Head of caudate nucleus (tissue), 42 donors: ENCODE measurements at places on chromosomes 12 and 14.
A peak's percentile ranks its signal among the peaks of the same experiment; 100 is the strongest.

DNA sequence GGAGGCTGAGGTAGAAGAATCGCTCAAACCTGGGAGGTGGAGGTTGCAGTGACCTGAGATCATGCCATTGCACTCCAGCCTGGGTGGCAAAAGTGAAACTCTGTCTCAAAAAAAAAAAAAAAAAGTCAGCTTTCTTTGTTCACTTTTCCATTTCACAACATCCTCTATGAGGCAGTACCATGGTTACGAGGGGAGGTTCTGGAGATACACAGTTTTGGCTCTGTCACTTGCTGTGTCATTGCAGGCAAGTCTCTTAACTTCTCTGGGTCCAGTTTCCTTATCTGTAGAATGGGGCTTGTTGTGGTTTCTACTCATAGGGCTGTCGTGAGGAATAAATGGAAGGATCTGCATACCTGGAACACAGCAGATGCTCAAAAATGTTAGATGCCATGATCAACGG is 75.6 kb upstream of the SLC24A4 start:
- no peak for DNase-seq

DNA sequence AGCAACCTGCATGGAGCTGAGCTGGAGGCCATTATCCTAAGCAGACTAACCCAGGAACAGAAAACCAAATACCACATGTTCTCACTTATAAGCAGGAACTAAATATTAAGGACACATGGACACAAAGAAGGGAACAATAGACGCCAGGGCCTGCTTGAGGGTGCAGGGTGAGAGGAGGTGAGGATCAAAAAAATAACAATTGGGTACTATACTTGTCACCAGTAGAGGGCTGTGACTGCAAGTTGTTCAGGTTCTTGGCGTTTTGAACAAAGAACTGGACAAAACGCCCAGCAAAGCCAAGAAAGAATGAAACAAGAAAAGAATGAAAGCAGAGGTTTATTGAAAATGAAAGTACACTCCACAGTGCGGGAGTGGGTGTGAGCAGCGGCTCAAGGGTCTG is 208.5 kb upstream of the NEDD1 start:
- DNase-seq, result no peak

DNA sequence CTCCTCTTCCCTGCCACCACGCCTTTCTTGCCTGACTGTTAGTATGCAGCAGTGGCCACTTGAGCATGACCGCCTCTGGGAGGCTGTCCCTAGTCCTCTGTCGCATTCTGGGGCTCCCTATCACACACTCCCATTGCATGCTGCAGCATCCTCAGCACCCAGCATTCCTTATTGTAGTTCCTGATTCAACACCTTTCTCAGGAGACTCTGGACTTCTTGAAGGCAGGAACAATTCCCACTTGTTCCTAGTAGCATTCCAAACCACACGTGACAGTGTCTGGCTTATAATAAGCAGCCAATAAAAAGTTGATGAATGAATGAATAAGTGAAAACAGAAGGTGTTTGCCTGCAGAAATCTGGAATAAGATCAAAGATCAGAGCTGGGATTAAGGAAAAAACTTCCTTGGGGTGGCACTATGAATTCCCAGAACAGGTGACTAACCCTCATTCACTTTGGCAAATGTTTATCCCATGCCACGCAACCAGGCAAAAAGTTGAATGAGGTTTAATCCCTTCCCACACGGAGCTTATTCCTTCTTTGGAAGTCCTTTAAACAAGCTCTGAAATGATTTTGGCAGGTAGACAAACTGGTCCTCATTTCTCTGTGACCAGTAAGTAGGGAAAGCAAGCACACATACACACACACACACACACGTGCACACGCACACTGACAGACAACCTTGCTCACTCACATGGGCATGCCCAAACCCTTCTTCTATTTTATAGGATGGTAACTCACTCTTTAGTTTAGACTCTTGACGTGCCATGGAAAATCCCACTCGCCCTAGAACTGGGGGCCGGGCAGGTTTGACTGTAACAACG is 26.5 kb downstream of the NTF3 start:
- no peak for DNase-seq

GRCh38 chr12:95637010-95637409 is 85.7 kb upstream of the USP44 start:
- no peak for DNase-seq

DNA sequence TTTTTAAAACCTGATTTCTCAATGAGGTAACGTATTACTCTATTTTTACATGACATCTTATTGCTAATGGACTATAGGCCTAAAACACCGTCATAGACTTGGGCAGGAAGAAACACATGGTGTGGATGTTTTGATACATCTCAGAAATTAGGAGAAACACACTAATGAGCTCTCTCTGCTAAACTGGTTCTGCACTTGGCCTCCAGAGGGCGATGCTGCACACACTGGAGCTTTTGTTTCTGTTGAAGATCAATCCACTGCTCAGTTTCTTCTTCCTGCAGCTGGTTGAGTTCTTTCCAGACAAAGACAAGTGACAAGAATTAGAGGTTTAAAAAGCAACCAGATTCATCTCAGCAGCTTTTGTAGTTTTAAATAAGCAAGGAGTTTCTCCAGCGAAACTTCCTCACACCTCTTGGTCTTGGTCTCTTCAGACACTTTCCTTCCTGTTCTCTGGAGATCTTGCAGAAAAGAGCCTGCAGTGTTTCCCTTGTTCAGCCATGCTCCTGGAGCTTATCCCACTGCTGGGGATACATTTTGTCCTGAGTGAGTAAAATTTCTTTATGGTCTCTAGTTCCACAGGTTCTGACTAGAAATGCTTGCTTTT is 178.5 kb upstream of the OR4E1 start:
- DNase-seq, result peak; percentile 63

GRCh38 chr14:91281346-91281745 is 36.8 kb upstream of the GPR68 start:
- DNase-seq, result no peak

DNA sequence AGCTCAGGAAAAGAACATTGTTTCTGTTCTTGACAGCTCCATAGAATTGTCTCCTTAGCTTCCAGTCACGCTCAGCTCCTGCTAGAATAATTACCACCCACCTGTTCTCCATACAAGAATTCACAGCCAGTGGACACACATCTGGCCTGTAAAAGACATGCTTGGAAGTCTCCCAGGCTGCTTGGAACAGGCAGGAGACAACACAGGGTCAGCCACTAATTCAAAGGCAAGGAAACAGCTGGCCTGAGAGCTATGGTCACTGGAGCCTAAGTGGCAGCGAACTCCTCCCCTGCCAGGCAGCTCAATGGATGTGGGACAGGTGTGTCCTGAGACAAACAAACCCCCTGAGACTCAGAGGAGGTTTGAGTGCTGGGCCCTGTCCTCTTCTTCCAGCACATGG is 22.9 kb upstream of the LTBP2 start:
- DNase-seq, result no peak

DNA sequence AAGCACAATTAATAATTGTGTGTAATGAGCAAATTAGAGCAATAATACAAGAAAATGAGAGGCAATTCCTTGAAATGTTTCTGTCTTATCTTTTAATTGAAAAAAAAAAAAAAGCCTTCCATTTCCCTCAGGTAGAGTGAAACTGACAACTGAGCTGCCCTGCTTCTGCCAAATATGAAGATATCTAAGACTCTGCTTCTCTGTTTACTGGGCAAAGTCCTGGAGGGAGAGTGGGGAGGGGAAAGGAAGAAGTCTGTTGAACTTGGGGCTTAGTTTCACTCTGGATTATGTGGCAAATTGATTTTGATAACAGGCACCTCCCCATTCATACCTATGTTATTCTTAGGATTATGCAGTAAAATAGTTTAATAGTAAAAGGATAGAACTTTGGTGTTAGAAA is 364.9 kb downstream of the NRXN3 start:
- DNase-seq, result no peak

DNA sequence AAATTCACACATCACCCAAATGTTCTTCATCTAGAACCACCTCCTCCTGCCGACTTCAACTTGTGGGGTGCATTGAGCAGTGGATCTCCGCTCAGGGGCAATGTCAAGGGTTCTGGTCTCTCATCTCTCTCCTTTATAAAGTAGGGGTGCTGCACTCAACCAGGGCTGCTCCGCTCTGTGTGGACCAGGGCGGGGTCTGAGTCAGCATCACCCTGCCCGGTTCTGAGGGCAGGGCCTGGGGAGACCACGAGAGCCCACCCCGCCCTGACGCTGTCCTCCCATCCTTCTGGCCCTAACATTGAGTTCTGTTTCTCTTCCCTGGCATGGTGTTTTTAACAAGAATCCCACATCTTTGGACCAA is 311.6 kb upstream of the DIO3 start:
- no peak for DNase-seq

GRCh38 chr14:66638689-66639088 is 130.7 kb downstream of the GPHN start:
- DNase-seq, result no peak

DNA sequence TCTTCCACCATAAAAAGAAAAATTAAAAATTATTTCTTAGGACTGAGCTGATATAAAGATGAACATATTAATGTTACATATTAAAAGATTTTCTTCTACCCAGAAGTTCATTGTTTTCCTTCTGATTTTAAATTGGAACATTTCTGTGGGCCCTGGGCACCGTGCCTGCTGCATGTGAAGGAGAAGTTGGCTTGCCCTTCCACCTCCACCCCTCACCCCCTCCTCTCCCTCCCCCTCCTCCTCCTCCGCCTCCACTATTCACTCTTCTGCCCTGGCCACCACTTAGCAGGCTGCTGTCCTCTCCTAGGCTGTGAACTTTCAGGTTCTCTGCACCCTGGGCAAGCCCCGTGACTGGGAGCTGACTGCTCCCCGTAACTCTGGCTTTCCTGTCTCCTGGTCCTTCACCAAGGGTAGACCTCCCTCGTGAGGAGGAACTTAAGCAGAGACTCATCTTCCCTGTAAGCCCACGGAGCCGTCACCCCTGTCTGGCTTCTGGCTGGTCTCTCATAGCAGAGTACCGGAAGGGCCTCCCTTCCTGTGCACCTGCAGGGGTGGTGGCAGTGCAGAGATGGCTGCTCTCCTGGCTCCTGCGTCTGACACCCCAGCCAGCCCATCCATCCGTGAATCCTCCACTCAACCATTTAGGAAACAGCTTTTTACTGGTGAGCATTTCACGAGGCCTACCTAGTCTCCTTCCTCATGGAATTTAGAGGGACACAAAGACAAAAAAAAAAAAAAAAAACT is 12.8 kb downstream of the TUNAR start:
- DNase-seq, result no peak

- no peak for DNase-seq
Measured at GRCh38 chr12:115423546-115423987, 739.6 kb upstream of the TBX3 start.

- DNase-seq, result no peak
Measured at GRCh38 chr12:65593239-65593701, 231.0 kb upstream of the HMGA2 start.

DNA sequence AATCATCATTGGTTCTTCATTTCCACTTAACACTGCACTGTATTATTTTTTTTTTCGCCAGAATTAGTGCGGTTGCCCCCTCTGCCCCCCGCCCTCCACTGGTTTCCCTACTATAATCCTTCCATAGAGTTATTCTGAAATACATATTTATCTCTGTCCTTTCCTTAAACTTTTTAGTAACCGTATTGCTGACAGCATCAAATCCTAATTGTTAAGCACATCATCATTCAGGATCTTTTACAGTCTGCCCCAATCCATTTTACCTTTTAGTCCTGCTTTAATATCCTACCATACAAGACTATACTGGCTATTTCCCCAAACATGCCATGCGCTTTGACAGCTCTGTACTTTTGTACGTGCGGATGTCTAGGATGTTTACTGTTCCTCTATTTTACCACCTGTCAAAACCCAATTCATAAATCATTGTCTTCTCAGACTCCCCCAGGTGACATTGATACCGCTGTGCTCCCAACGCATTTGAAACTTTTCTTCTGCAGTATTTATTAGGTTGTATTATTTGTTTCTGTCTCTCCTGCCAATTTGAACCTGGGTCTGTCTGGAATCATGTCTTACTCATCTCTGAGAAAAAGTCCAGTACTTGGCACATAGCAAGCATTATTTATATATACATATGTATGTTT is 1.0 kb downstream of the FGFR1OP2 start:
- DNase-seq, result no peak

GRCh38 chr12:31687101-31687527 is 27.6 kb downstream of the ETFBKMT start:
- no peak for DNase-seq

DNA sequence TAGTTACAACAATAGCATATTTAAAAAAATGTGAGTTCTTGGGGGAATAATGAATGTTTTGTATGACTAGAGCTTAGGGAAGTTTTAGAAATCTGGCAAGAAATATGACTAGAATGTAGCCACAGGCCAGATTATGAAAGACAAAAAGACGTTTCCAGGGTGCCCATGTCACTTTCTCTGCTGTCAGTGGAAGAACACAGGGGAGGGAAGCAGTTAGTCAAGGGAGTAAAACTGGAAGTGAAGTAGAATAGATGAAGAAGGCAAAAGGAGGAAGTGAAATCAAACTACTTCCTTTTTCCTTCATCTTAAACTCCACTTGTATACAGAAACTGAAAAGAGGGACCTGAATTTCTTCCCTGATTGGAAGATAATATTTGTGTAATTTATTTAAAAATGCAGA is 81.2 kb upstream of the ATP2B1 start:
- DNase-seq, result no peak

- no peak for DNase-seq
Measured at GRCh38 chr14:22802860-22803686, 12.2 kb downstream of the SLC7A7 start.

GRCh38 chr12:101166866-101167265 is 43.2 kb downstream of the SLC5A8 start:
- DNase-seq, result no peak

DNA sequence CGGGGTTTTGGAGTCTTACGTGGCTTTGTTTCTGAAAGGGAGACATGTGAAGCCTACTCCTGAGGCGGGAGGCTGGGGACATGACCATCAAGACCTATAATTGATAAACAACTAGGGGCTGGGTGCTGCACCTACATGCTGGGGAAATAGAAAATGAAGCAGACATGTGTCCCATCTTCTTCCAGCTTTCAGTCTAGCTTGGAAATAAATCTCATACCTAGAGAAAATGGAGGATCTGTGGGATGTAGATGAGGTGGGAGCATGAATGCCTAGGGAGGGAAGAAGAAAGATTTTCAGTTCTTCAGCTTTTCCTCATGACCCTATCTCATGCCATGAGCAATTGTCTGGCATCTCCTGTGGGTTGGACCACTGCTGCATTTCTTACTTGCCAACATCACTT is 22.1 kb downstream of the EMP1 start:
- DNase-seq, result no peak

- DNase-seq, result no peak
Measured at GRCh38 chr12:76530516-76530915, 29.1 kb downstream of the OSBPL8 start.

DNA sequence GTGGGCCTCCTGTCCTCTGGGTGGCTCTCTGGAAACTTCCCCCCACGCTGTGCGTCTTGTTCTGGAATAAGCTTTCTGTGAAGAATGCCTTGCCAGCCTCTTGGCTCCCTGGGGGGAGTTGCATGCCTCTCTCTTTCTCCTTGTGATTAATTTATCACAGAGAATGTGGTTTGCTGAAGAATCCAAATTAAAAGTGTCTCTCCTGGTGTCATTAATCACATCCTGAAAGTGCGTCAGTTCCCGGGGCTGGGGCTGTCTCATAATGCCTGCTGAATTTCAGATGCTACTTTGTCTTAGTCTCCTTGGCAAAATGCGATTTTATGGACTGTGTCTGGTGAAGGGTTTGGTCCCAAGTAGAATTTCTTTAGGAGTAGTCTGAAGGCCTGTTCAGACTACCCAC is 787.7 kb upstream of the TMEM132C start:
- DNase-seq, result no peak

GRCh38 chr14:103633391-103633790 is 4.4 kb downstream of the KLC1 start:
- no peak for DNase-seq

GRCh38 chr14:71168564-71169427 is 261.5 kb downstream of the PCNX1 start:
- no peak for DNase-seq
